SJCRH30 (cell line): ENCODE measurements at places on chromosomes 5 and 9. TPM values are rescaled to one million over a fixed set of nuclear protein-coding genes. Genes with fewer than 3 reads are reported as not detected.
A peak's percentile ranks its signal among the peaks of the same experiment; 100 is the strongest.

GRCh38 chr5:72364171-72364570, 44.0 kb downstream of the PTCD2 start:
- H3K27ac ChIP-seq: peak overlapping the region; percentile 45
- peaks cover 11% of the 10 kb centered on the region; the same call in 1 of the 2 replicates for H3K36me3 ChIP-seq
- no peaks in the 10 kb centered on the region for H3K27me3 ChIP-seq
- peak; percentile 68 for DNase-seq
- H3K4me1 ChIP-seq: peaks cover 36% of the 10 kb centered on the region

GRCh38 chr5:138824516-138824915, 50.6 kb downstream of the LRRTM2 start:
- no peaks in the 10 kb centered on the region for H3K27me3 ChIP-seq
- H3K27ac ChIP-seq: no peak overlapping the region
- DNase-seq: no peak

- no peaks in the 10 kb centered on the region for H3K27me3 ChIP-seq
- H3K36me3 ChIP-seq: no peaks in the 10 kb centered on the region
- peak within 1 kb of the TSS; percentile 88 for H3K27ac ChIP-seq
- H3K4me1 ChIP-seq: no peaks in the 10 kb centered on the region; the same call in 1 of the 2 replicates
Measured at GRCh38 chr5:177133096-177133852, at the start of gene NSD1. TSS of gene NSD1 (plus strand) at chr5:177133773. CDS start at chr5:177135104, 1,331 bp downstream.

DNA sequence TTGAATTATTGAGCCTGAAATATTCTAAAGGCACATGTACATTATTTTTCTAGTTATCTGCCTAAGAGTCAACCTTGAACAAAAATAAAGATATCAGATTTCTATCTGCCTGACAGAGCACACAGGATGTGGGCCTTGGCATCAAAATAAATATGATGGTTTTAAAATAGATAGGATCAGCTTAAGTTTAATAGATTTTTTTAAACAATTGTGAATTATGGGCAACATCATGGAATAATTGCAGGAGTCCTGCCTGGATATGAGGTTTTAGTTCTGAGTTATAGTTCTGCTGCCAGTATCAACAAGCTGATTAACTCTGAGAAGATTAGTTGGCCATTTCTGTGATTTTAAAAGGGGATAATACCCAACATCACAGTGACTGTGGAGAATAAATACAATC, 107.0 kb upstream of the PCA3 start:
- H3K27ac ChIP-seq: no peak overlapping the region
- H3K36me3 ChIP-seq: peaks cover 8% of the 10 kb centered on the region
- peaks cover 21% of the 10 kb centered on the region for H3K4me1 ChIP-seq
- no peak overlapping the region for H3K4me3 ChIP-seq
- no peaks in the 10 kb centered on the region for H3K27me3 ChIP-seq

DNA sequence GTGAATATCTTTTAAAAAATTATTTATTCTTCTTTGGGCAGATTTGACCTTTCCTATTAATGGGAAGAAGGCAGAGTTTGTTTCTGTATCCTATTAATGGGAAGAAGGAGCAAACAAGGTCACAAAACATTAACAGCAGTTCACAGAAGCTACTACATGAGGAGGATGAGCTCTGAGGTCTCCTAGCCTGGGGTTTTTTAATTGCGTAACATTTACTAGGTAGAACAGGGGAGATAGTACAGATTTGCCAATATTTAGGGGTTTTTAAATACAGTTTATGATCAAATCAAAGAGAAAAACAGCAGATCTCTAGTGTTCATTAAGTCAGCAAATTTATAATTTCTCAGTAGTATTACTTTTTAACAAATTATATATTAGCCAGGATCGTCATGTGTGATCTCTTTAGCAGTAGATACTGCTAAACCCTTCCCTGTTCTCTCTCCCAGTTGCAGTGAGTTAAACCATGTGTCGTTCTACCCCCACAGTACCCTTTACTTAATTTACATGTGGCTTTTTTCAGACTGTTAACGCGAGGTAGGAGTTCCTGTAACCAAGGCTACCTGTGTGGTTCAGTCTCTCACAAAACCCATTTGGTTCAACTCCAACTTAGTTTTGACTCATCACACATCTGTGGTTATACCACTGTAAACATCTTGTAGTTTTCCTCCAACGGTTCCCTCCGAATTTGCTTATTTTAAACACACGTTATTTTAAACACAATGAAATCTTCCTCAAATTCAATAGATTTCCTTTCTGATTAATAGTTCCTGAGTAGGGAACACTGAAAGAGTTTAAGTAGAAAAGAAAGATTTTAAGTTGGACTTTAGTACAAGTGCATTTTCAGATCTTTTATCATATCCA, 13.3 kb downstream of the SLC25A46 start:
- H3K27me3 ChIP-seq: no peaks in the 10 kb centered on the region
- DNase-seq: no peak
- H3K4me3 ChIP-seq: no peak overlapping the region

The PCDHA3 gene
- total RNA-seq: 0.02 TPM in 1 of 2 replicates, not detected in the other

DNA sequence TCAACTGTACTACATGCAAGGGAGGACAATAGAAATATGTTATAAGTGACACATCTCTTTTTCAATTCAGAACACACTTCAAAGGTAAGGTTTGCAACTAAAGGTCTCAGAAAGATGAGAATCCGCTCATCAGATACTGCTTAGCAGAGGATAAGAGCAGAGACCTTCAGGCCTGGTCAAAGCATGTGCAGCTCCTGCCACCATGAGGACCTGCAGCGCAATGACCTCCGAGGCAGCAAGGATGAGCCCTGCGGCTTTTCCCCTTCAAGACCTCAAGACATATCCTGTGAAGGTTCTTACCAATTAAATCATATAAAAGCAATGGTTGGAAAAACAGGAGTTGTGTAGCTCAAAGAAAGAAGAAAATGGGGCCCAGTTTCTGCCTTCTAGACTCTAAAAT, 135.8 kb downstream of the TRIM36 start:
- H3K27ac ChIP-seq: no peak overlapping the region
- peak; percentile 5 for DNase-seq
- no peaks in the 10 kb centered on the region for H3K27me3 ChIP-seq
- H3K4me1 ChIP-seq: no peaks in the 10 kb centered on the region

GRCh38 chr9:127316586-127317323, 52.2 kb downstream of the GARNL3 start:
- H3K4me1 ChIP-seq: no peaks in the 10 kb centered on the region; the same call in 1 of the 2 replicates
- no peak for DNase-seq
- H3K27me3 ChIP-seq: 0 out of 2 replicates have a peak, but pooled peaks cover 3% of the 10 kb centered on the region
- H3K36me3 ChIP-seq: no peaks in the 10 kb centered on the region
- no peak overlapping the region for H3K4me3 ChIP-seq
- no peak overlapping the region for H3K27ac ChIP-seq

GRCh38 chr5:81181576-81182316, 51.4 kb upstream of the CKMT2 start:
- H3K4me3 ChIP-seq: no peak overlapping the region
- peak overlapping the region; percentile 95; the same call in 1 of the 2 replicates for H3K27ac ChIP-seq
- no peaks in the 10 kb centered on the region for H3K27me3 ChIP-seq
- H3K36me3 ChIP-seq: no peaks in the 10 kb centered on the region
- peak; percentile 67 for DNase-seq
